Activated CD8-positive, alpha-beta memory T cell treated with anti-CD3 and anti-CD28 coated beads for 4 hours (primary cell): ENCODE measurements at places on chromosomes 6 and 20.

DNA sequence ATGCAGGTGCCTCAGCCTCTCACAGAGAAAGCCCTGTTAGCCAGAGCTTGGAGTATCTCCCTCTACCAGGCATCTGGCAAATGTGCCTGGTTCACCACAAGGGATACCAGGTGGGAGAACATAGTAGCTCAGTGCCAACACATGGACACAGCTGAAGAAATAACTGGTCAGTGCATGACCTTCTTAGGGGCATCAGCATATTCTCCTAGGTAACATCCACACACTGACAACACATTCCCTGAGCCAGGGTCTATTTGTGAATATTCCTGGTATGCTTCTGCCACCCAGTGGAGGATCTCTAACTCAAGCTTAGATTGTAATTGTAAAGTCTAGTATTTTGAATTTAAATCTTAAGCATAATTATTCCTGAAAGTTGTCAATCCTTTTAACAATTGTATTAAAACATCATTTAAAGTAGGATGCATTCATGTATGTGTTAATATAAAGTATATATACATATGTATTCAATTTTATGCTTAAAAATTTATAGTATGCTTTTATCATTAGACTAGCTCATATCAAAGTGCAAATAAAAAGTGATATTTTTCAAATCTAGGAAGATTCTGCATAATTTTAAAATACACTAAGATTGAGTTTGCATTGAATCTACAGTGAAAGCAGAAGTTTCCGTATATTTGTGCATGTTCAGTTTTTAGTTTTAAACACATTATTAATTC is 45.3 kb upstream of the COL21A1 start:
- no peak for DNase-seq

DNA sequence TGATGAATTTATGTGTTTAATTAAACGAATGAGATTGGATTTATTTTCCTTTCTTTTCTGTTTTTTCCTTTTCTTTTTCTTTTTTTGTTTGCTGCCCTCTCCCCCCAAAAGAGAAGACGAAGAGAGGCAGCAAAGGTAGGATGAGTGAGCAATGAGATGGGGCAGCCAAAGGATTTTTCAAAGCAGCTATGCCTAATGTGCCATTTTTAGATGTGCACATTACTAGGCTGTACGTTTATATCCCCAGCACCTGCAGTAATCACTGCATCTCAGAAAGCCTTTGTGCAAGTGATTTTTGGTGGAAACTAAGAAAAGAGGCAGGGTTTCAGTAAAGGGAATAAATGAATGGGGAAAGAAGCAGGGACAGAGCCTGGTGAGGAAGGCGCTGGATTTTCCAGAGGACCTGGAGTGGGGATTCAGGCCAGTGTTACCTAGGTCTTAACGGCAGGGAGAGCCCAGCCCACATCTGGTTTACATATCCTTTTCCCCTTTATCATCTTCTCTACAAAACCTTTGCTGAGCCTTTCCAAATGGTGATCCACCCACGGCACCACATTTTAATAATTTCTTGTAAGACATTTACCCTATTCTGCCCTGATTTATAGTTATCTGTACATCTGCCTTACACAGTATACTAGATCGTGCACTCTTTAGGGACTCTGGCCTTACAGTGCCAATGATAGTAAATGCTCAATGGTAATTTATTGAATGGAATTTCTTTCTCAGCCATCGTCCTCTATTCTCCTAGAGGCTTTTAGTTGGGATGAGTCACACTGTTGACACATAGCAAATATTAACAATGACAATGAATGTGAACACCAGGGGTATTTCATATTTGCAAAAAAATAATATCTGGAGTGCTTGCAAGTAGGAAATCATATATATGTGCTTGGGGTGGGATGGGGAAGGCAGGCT is 38.3 kb upstream of the ATXN1 start:
- no peak for DNase-seq

- DNase-seq, result no peak
Observed at GRCh38 chr6:100479179-100480035, 14.7 kb upstream of the SIM1 start.

GRCh38 chr20:36562724-36563123 is 10.7 kb upstream of the TGIF2 start:
- DNase-seq, result no peak

DNA sequence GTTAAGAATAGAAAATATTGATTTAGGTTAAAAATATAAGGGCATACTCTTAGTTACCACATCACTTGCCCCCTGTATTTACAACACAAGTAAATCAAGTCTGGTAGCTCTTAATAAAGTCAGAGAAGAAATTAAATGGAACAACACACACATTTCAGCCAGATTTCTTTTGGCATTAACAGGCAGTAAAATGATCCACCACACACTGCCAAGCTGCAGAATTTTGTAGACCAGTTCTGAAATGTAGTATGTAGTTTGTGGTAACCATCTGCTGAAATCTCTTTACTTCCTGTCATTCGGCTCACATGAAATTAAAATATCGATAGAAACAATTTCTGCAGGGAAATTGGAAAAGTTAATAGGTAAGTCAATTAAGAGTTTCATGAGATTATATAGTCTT is 326.8 kb downstream of the KHDRBS2 start:
- DNase-seq, result no peak

DNA sequence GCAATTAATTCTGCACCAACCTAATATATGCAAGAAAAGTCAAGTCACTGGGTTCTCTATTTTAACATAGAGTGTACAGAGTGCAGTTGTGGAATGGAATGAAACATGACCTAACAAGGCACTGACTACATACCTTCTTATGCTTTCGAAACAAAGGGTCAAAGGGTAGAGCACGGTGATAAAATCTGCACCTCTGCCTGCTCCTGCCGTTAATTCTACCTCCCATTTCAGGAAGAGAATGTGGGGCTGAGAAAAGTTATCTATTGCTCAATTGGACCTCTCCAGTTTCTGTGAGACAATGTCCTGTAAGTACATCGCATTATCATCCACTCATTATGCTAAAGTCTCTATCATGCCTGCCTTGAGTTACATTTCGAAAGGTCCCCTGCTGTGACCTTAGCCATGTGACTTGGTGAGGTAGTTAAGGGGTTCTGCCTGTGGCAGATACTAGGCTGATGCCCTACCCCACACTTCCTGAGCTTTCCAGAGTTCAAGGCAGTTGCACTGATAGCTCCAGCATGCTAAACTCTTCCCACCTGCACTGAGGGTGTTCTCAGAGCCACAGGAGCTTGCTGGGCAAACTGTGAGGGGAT is 14.0 kb upstream of the MOCS1 start:
- no peak for DNase-seq

- DNase-seq, result no peak
Observed at GRCh38 chr20:16063881-16064280, 509.4 kb downstream of the KIF16B start.
